ENCODE measurements at places on chromosomes 7 and 10.

DNA sequence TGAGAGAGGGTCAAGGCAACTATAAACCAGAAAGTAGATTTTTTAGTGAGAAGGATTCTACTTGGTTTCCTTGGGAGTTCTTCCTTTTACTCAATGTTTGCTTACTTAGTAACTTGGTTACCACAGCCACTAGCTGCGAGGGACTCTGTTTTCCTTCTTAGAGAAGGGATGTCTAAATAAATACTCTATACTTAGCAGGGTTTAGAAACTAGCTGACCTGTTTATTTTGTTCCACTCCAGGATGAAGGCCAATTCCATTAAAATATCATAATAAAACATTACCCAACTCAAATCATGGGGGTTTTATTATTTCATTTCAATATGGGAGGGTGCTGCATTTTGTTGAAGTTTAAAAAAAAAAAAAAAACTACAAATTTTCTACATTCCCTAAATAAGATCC lies 87.3 kb downstream of the PPP1R3A start:
- no peak for DNase-seq

DNA sequence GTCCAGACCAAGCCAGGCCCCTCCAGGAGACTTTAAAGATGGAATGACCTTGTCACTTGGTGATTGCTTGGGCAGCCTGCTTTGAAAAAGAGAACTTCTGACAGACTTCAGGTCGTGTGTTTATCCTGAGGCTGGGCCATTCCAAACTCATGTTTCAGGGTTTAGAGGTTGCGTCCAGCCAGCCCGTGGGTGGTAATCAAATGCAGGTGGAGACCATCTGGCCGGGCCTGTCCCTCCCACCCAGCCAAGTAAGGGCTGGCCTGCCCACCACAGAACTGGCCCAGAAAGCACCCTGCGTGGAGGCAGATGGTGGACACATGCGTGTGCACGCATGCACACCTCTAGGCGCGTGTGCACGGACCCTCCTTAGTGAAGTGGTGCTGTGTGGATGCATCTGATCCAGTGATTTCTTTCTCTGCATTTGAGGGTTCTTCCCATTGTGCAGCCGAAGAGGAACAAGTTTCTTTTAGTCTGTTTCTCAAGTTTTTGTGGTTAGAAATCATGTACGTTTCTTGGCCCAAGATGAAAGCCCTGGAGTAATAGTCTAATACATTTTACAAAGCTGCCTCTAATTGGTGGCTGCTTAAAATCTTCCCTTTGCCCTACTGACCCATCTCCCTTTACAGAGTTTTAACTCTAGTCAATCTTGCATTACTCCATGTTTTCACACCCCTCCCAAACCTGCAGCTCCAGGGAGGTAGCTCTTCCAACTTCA lies 43.0 kb downstream of the SUFU start:
- DNase-seq: no peak

GRCh38 chr10:76492026-76492425 lies 1060.6 kb downstream of the LRMDA start:
- DNase-seq: no peak

- no peak for DNase-seq
Observed at GRCh38 chr10:10870523-10871241, 147.0 kb upstream of the CELF2 start.

- no peak for DNase-seq
Observed at GRCh38 chr10:87546971-87547413, 42.3 kb downstream of the MINPP1 start.

GRCh38 chr10:74934100-74934812 lies 107.9 kb downstream of the KAT6B start:
- DNase-seq: no peak

GRCh38 chr10:21432266-21432665 lies 93.2 kb downstream of the SKIDA1 start:
- no peak for DNase-seq

DNA sequence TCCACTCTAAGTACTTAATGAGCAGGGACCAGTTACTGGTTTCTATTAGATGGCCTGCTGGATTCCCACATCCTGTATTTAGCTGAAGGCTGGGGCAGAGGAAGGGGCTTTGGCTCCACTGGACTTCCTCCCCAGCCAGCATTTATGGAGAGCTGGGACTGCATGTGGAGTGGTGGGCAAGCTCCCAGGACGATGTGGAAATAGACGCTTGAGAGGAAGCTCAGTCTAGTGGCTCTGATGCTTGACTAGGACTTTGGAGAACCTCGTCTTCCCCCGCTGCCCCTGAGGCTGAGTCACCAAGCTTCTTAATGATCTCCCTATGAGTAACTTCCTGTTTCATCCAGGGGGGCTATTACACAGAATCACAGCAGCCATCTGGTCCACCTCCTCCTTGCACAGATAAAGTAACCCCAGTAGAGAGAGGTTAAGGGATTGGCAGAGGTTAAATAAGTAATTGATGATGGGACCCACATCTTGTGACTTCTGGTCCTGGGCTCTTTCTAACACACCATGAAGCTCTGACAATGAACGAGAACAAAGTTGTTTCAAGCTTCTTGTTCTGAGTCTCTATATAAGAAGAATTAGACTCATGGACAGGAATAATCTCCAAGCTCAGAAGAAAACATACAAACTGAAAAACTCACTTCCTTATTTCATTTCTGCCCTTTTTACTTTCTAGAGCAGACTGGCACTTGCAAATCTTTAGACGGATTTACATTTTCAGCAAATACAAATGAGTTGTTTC lies 126.2 kb downstream of the PRPF18 start:
- DNase-seq: no peak

DNA sequence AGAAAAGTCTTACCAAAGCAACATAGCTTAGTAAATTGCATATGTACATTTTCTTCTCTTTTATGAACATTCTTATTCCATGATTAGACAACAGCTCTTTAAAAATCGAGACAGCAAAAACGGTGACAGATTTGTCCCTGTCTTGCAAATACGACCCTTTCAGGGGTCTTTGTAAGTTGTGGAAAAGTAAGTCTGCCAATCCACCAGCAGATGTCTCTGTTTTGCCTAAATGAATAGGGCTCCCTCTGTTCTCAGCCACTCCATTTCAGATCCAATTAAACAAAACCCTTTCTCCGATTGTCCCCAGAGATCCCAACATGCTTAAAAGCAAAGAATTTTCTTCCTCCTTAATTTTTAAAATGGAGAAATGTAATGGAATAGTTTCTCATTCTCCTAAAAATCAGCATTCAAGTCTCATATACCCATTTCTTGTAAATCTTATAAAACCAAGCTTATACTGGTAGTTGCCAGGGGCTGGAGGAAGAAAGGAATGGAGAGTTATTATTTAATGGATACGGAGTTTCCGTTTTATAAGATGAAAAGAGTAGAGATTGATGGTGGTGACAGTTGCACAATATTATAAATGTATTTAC lies 61.0 kb upstream of the NFE2L3 start:
- no peak for DNase-seq

- DNase-seq: no peak
Observed at GRCh38 chr10:13869295-13869664, 282.5 kb downstream of the PRPF18 start.

DNA sequence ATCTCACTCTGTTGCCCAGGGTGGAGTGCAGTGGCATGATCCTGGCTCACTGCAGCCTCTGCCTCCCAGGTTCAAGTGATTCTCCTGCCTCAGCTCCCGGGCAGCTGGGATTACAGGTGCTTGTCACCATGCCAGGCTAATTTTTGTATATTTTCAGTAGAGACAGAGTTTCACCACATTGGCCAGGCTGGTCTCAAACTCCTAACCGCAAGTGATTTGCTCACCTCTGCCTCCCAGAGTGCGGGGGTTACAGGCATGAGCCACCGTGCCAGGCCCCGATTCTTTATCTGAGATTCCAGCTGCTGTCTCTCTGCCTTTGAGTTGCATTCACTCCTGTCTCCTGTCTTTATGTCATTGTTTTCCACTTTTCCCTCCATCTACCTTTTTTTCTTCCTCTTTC lies 168.7 kb downstream of the TMEM178B start:
- no peak for DNase-seq

GRCh38 chr10:86124734-86125133 lies 241.9 kb downstream of the GRID1 start:
- DNase-seq: no peak

GRCh38 chr7:99839287-99840021 lies 11.6 kb downstream of the CYP3A43 start:
- no peak for DNase-seq

DNA sequence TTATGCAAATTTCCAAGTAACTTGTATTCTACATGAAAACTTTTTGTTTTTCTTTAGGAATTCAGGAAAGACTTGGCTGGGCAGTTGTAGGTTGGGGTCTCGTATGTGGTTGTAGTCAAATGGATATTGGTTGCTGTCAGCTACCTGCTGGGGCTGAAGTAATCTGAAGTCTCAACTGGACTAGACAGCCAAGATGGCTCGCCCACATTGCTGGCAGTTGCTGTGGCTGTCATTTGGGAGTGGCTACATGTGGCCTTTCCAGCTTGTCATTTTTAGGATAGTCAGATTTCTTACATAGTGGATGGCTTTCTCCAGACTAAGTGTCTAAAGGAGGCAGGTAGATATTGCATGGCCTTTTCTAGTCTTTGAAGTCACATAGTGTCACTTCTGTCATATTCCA lies 32.6 kb downstream of the EXOC6 start:
- no peak for DNase-seq

GRCh38 chr10:60536529-60537114 lies 146.9 kb upstream of the ANK3 start:
- no peak for DNase-seq

DNA sequence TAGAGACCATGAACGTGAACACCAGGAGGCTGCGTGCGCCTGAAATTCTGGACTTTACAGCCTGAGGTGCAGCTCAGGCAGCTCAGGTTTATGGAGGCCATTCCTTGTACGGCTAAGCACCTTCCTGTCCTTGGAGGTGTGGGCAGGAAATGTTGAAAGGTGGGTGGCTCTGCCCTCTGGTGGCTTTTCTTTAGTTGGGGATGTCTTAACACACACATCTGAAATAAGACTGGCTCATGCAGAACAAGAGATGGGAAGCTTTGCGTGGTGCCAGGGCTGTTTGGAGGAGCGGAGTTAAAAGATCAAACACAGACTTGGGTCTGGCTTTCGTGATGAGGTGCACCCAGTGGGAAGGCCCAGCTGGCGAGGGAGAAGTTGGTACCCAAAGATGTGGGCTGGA lies 64.1 kb downstream of the DOCK1 start:
- DNase-seq: no peak

- no peak for DNase-seq
Observed at GRCh38 chr10:24477915-24478314, 245.8 kb downstream of the ARHGAP21 start.

DNA sequence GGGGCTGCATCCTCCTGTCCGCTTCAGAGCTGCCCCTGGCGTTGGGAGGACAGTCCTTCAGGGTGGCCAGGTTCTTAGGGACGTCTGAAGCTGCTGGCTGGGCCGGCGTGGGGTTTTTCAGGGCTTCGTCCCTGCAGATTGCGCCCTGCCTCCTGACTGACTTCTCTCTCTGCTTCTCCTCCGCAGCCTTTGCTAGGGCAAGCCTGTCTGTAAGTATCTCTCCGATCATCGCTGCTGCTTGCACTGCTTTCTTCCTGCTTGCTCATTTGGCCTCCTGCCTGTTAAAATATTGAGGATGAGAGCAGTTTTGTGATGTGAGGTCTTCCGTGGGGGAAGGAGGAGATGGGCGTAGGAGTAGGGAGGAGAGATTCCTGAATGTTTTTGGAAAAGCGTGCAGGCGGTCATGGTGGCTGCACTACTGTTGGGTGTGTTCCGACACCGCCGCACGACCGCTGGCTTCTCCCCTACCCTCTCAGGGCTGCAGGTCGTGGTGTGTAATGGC lies 25.3 kb downstream of the PFKFB3 start:
- DNase-seq: no peak

- DNase-seq: no peak
Observed at GRCh38 chr7:21543528-21544302, 876 bp downstream of the DNAH11 start.

DNA sequence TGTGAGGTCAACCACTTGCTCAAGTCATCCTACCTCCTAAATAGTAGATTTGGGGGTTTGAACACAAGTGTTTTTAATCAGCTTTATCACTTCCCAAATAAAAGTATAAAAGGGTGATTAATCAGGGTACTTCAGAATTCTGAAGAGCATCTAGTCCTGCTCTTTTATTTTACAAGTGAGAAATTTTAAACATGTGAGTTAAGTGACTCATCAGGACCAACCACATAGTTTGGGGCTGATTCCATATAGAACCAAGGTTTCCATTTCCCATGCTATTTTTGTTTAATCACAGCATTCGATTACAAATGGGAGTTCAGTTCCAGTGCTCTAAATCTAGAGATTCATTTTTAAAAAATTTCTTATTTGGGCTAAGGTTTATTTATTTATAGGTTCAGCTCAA lies 113.4 kb downstream of the GPR158 start:
- no peak for DNase-seq

GRCh38 chr7:22219739-22220493 lies 137.0 kb downstream of the RAPGEF5 start:
- DNase-seq: no peak

DNA sequence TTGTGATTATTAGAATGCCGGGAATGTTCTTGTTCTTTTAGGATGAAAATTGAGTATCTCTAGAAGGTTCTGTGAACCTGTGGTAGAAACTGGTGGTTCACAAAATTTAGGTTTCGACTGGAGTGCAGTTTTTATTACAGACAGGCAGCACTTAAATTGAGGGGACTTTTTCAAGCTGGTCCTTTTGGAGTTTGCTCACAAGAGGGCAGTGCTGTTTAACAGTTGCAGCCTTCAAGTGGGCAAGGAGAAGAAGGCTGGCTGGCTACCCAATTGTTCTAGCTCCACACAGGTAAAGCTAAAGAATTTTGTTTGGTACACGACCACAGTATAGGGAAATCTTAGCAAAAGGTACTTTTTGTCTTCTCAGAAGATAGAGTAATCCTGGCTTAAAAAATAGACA lies 233.6 kb downstream of the SNX13 start:
- DNase-seq: no peak

- DNase-seq: no peak
Observed at GRCh38 chr10:42113158-42113450, 525.3 kb downstream of the ZNF33B start.

DNA sequence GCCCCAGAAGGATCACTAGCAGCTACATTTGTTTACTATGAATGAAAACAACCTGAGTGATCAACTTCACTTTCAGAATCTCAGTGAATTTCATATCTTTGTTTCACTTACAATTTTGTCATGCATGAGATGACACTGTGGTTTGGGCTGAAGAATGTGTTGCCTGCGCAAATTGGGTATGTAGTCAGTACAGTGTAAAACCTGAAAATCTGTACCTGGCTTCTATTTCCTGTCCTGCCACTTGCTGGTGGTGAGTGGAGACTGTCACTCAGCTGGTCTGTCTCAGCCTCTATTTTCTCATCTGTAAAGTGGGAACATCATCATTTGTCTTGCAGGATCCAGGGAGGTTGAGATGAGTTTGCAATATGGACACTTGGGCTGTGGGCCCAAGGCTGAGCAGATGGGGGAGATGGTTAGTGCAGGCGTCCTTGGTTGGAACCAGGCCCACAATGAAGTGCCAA lies 118.0 kb downstream of the WDFY4 start:
- no peak for DNase-seq

DNA sequence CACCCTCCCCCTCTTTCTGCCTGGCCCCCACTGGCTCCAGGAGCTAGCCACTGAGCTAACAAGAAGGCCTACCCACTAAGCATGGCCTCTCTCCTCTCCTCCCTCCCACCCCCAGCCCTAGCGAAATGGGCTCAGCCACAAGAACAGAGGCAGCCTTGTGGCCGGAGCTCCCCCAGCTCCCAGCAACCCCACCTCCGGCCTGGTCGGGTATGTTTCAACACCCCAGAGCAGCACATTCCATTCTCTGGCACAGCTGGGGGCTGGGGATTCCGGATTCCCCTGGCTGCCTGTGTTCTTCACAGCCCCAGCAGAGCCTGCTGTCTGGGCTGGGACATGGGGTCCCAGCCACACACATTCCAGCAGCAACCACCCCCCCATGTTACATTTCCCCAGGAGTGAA lies 9.0 kb downstream of the SFRP5 start:
- DNase-seq: no peak

- DNase-seq: no peak
Observed at GRCh38 chr7:368651-369475, 78.9 kb downstream of the FOXL3 start.

Data from stimulated activated CD8-positive, alpha-beta memory T cell treated with anti-CD3 and anti-CD28 coated beads, Interleukin-7, amount 100 ng/mL, for 1 hour (primary cell).